CD14-positive monocyte (primary cell): ENCODE measurements at places on chromosomes 3 and 15. TPM values are rescaled to one million over a fixed set of nuclear protein-coding genes. Genes with fewer than 3 reads are reported as not detected.

Gene MESP2
- 0.67 TPM for polyA plus RNA-seq

Gene SORD
- 21.7 TPM for polyA plus RNA-seq

Gene EPHB3
- polyA plus RNA-seq = 0.80 TPM

Gene RAD51
- not detected for polyA plus RNA-seq

Gene KATNBL1
- 37.7 TPM for polyA plus RNA-seq
